ENCODE measurements at places on chromosomes 7 and 10.
A peak's percentile ranks its signal among the peaks of the same experiment; 100 is the strongest.

DNA sequence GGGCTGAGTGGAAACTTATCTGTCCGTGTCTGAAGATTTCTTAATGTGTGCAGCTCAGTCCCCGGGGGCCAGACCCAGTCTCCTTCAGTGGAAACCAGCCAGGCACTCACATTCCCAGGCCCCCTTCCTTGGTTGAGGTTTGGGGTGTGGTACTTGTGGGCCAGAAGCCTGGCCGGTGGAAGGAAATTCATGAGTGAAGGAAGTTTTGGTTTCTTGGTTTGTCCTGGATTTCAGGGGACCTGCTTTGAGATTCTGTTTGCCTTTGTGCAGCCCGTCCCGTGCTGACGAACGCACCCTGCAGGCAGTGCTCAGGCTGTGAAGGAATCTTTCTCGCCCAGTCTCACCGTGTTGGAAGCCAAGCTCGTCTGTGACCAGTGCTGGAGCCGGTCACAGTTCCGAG is 2.9 kb downstream of the INPP5A start:
- no peak for DNase-seq

GRCh38 chr7:99897322-99898022 is 20.6 kb upstream of the OR2AE1 start:
- no peak for DNase-seq

DNA sequence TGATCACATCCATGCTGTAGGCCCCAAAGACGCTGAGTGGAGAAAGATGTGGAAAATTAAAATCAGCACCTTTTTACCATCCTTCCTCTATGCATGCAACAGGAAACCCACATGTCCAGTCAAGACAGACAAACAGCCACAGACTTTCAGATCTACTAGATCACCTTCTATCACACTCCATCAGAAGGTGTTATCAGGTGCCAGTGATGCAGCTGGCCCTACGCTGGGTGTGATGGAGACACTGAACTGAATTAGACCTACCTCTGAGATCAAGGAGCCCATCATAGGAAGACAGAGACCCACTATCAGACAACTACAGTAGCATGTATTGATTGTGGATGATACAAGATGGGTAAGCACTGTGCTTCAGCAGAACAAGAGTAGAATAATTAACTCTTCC is 15.5 kb downstream of the CYP3A4 start:
- no peak for DNase-seq

DNA sequence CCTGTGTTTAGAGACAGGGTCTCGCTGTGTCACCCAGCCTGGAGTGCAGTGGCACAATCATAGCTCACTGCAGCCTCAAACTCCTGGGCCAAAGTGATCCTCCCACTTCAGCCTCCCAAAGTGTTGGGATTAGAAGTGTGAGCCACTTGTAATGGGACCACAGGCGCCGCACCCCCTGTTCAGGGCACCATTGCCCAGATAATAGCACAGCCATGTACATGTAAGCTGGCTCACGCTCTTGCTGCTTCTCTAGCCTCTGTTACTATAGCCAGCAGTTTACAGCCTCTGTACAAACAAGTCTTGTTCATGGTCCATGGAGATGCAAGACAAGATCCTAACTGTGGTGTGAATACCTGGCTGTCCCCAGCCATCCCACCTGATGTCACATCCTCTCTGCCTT is 4.2 kb upstream of the MLXIPL start:
- no peak for DNase-seq

GRCh38 chr10:4639960-4640359 is 186.0 kb upstream of the AKR1E2 start:
- DNase-seq: no peak

GRCh38 chr7:15801041-15801440 is 114.6 kb upstream of the MEOX2 start:
- DNase-seq: no peak

- DNase-seq: no peak
Measured at GRCh38 chr10:23035569-23035968, 59.8 kb upstream of the MSRB2 start.

GRCh38 chr10:78924319-78925003 is 144.3 kb upstream of the ZMIZ1 start:
- DNase-seq: no peak

DNA sequence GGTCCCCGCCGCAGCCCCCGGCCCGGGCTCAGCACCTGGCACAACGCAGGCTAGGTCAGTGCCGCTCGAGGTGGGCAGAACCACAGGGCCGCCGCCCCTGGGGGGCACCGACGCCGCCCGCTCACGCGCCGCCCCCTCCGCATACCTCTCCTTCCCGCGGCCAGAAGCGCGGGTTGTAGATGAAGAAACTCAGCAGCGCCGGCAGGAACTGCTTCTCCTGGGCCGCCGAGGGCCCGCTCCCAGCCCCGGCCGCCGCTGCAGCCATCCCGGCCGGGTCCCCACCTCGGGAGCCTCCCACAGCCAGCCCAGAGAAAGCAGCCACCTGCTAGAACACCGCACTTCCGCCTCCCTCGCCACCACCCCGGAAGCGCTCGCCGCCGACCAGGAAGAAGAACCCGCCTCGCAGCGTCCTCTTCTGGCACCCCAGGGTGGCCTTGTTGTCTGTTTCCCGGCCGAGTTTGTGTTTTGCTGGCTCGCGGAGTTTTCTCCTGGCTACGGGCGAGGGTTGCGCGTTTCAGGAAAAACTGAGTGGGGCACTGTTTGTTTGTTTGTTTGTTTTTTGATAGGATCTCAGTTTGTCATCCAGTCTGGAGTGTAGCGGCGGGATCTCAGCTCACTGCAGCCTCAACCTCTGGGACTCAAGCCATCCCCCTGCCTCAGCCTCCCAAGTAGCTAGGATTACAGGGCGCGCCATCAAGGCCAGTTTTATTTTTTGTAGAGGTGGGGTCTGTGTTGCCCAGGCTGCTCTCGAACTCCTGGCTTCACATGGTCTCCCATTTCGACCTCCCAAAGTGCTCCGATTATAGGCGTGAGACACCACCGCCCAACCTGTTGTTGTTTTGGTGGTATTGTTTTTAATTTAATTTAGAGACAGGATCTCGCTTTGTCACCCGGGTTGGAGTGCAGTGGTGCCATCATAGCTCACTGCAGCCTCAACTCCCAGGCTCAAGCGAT is 17.7 kb downstream of the OCM2 start:
- peak; percentile 66 for DNase-seq

DNA sequence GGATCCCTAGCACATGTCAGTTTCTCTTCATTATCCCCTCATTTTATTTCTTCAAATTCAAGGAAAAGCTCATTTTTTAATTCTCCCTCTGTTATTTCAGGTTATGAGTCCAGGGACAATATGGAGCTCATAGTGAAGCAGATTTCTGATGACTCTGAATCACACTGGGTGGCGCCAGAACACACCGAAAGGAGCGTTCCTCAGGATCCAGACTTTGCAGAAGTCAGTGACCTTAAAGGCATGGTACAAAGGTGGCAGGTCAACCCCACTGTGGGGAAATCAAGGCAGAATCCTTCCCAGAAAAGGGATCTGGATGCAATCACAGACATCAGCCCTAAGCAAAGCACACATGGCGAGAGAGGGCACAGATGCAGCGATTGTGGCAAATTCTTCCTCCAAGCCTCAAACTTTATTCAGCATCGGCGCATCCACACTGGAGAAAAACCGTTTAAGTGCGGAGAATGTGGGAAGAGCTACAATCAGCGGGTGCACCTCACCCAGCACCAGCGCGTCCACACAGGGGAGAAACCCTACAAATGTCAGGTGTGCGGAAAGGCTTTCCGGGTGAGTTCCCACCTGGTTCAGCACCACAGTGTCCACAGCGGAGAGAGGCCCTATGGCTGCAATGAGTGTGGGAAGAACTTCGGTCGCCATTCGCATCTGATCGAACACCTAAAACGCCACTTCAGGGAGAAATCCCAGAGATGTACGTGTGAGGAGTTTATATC is 21.4 kb downstream of the ZKSCAN5 start:
- no peak for DNase-seq

DNA sequence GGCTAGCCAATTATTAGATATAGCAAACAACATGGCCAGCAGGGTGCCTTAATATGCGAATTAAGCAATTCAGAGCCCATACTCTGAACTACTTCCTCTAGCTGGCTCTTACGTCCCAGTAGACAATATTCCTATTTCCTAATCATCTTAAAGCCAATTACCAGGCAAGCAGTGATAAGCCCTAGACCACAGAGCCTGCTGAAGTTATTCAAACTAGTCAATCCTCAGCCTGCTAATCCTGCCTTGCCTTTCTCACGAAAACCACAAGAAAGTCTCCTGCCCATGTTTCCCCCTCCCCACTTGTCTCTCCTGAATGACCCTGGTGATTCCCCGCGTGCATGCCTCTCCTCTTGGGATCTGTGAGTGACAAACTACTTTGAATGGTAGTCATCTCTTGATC is 86.8 kb upstream of the CACNA2D1 start:
- no peak for DNase-seq

GRCh38 chr7:131616487-131617200 is 60.2 kb upstream of the PODXL start:
- no peak for DNase-seq

GRCh38 chr7:91865511-91865910 is 15.0 kb downstream of the MTERF1 start:
- no peak for DNase-seq

GRCh38 chr10:6173203-6173602 is 29.5 kb upstream of the PFKFB3 start:
- DNase-seq: no peak

DNA sequence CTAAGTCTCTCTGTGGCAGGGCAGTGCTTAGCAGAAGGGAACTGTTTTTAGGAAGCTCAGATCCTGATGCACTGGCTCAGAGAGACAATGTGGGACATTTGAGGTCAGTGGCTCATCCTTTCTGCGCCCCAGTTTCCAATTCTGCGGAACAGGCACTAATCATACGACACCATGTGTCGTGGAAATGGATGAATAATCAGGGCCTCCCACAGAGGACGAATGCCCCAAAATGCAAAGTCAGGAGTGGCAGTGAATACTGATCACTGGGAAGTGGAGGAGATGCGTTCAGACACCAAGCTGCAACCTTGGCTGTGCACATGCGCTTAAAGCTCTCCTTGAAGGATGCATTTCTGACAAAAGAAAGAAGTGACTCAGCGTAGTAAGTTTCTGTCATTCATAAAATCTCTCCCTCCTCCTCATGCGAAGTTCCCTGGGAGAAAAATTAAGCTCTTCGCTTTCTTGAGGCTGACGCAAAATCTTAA is 21.9 kb upstream of the ECHDC3 start:
- no peak for DNase-seq

DNA sequence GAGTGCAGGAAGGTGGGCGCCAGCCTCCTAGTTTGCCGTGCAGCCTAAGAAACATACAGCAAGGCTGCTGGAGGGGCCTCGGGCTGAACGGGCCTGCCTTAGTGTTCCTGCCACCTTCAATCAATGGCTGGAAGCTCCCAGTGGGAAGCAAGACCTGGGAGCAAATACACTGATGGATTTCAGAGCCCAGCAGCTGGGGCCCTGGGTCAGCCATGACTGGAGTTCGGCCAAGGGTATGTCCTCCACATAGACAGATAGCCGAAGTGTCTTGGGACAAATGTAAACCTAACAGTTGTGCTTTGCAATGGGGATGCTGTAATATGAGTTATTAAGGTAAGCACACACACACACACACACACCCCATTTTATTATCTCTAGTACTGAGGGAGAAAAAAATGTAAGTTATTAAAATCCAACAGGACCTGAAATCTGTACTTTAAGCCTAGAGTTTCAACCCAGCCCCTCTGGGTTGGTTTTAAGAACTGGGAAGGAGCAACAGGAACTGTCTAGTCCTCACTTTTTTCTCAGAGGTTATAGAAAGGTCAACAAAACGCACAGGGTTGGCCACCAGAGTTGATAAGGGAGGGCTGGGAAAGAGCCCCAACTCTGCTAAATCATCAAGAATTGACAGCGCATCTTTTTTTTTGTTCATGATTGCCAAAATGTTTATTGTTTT is 50.0 kb upstream of the CELF2 start:
- no peak for DNase-seq

GRCh38 chr10:88114368-88114767 is 250.9 kb downstream of the PTEN start:
- no peak for DNase-seq

- DNase-seq: no peak
Measured at GRCh38 chr10:103153302-103154197, 39.5 kb downstream of the NT5C2 start.

DNA sequence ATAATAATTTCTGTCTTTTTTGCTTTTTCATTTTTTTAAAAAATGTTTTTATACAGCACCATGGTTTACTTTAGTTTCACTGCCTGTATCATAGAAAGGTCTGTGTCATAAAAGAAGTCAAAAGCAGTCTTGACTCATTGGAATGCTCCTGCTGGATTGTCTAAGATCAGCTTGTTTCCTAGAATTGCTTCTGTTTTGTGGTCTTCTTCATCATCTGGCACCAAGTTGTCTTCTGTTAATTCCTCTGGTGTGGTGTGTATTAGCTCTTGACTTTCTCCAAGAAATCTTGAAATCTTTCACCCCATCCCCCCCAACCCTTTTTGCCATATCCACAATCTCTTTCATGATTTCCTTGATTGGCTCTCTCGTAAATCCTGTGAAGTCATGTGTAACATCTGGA is 250.3 kb upstream of the CXCL12 start:
- no peak for DNase-seq

DNA sequence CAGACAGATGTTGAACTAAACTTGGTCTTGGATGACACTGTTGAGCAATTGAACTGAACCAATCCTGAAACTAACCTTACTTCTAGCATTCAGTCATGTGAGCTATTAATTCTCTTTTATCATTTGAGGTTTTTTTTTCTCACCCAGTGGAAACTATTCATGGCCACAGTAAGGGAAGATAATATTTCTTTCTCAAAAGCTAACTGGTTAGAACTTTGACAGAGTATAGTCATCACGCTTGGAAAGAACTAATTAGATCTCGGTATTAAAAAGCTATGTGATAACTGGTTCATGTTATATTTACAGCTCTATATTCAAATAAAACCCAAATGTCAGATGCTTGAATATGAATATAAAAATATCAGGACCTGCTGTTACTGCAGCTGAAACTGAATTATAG is 89.5 kb downstream of the OTUD1 start:
- no peak for DNase-seq

- DNase-seq: no peak
Measured at GRCh38 chr7:3548815-3549214, 247.8 kb downstream of the SDK1 start.

- DNase-seq: no peak
Measured at GRCh38 chr10:11210211-11210922, 192.7 kb downstream of the CELF2 start.

DNA sequence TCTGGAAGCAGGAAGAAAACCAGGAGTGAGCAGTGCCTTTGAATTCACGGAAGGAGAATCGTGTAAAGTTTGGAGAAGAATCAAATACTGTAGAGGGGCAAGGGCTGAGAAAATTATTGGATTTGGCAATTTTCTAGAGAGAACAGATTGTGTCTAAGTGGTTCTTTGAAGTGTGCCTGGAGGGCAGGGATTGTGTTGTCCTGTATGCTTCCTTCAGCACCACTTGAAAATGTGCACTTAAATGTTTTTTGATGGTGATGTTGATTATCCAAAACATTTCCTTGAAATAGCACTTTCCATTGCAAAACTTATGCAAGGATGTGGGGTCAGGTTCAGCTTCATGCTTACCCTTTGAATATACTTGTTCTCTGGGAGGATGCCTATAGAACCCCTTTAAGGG is 360.2 kb downstream of the SORCS3 start:
- DNase-seq: no peak

- no peak for DNase-seq
Measured at GRCh38 chr7:26910221-26910620, 45.8 kb upstream of the SKAP2 start.

Measured in nucleus accumbens (tissue), 56 donors.